ENCODE measurements at places on chromosomes 11 and 22.

- no peak overlapping the region for H3K27ac ChIP-seq
- peaks cover 3% of the 10 kb centered on the region for H3K4me1 ChIP-seq
- no peaks in the 10 kb centered on the region for H3K36me3 ChIP-seq
- H3K27me3 ChIP-seq: peaks cover 4% of the 10 kb centered on the region
- no peak for DNase-seq
These were observed 7.8 kb upstream of the TMPRSS13 start for GRCh38 chr11:117936973-117937372.

- no peak overlapping the region for H3K27ac ChIP-seq
- H3K36me3 ChIP-seq: no peaks in the 10 kb centered on the region
- H3K4me1 ChIP-seq: no peaks in the 10 kb centered on the region
- no peaks in the 10 kb centered on the region for H3K27me3 ChIP-seq
- DNase-seq: no peak
These were observed 45.2 kb upstream of the PRSS23 start for GRCh38 chr11:86755146-86755545.

GRCh38 chr22:47154621-47155081 lies 392.2 kb downstream of the TBC1D22A start:
- no peak overlapping the region for H3K4me3 ChIP-seq
- peaks cover 8% of the 10 kb centered on the region for H3K27me3 ChIP-seq
- DNase-seq: no peak
- H3K27ac ChIP-seq: no peak overlapping the region
- H3K36me3 ChIP-seq: no peaks in the 10 kb centered on the region

- peaks cover 2% of the 10 kb centered on the region for H3K27me3 ChIP-seq
- H3K36me3 ChIP-seq: no peaks in the 10 kb centered on the region
- no peak overlapping the region for H3K4me3 ChIP-seq
- no peak overlapping the region for H3K27ac ChIP-seq
- no peak for DNase-seq
- H3K4me1 ChIP-seq: no peaks in the 10 kb centered on the region
These were observed 39.8 kb upstream of the TEF start for GRCh38 chr22:41341990-41342389.

- DNase-seq: peak; percentile 51
- peaks cover 4% of the 10 kb centered on the region for H3K27me3 ChIP-seq
- H3K27ac ChIP-seq: peak overlapping the region; percentile 96
- peaks cover 25% of the 10 kb centered on the region for H3K4me1 ChIP-seq
These were observed 4.0 kb downstream of the APOL4 start for GRCh38 chr22:36197514-36198146.

DNA sequence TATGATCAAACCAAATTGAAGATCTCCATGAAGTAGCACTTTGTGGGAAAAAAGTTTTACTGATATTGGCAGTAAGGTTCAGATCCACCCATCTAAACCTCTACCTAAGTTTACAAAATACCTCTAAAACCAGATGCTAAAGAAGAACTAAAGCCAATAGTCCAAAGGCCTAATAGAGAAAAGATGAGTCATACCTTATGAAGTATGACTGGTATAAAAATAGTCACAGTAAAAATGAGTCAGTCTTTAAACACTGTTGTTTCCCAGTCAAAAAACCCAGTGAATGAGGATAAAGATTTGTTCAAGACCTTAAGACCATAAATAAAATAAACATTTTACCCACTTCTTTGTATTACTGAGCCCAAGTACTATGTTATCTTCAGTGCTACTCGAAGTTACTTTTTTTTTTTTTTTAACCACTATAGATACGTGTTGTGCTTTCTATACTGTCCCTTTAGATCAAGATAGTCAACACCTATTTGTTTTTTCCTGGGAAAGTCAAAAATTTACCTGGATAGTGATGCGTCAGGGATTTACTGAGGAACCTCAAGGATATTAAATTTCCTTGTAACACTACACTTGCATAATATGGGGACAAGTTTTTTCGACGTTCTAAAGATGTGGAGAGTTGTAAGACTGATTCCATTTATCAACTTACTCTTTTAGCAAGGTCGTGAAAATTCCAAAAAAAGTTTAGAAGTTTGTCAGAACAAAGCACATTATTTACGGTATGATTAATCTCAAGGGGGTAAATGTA lies 87.3 kb downstream of the CCDC73 start:
- H3K27ac ChIP-seq: no peak overlapping the region
- no peak overlapping the region for H3K4me3 ChIP-seq
- no peak for DNase-seq
- no peaks in the 10 kb centered on the region for H3K27me3 ChIP-seq

DNA sequence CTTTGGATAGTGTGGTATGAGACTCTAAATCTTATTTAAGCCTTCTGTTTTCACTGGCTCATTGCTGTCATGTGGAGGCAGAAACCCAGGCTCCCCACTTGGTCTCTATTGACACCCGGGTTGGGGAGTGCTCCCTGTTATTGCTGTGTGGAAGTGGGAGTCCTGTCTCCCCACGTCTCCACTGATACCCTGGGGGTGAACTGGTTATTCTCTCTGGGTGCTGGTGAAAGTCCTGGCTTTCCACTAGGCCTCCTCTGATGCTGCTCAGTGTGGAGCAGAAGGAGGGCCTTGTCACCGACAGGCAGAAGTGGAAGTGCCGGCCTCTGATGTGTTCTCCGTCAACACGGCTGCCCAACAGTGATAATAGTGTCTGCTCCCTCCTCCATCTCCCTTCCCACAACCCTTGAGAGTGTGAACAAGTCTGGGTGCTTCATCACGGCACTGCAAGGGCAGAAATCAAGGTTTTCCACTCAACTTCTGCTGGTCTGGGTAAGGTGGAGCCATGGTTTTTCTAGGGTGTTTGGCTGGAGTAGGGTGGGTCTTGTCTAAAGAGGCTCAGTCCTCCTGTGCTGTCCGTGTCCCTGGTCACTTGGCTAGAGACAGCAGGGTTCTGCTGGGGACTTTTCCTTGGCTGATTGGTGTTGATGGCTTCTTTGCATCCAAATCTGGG lies 240.7 kb upstream of the B3GAT1 start:
- H3K4me1 ChIP-seq: peaks cover 18% of the 10 kb centered on the region
- DNase-seq: no peak
- H3K27me3 ChIP-seq: peaks cover 5% of the 10 kb centered on the region
- H3K27ac ChIP-seq: no peak overlapping the region

DNA sequence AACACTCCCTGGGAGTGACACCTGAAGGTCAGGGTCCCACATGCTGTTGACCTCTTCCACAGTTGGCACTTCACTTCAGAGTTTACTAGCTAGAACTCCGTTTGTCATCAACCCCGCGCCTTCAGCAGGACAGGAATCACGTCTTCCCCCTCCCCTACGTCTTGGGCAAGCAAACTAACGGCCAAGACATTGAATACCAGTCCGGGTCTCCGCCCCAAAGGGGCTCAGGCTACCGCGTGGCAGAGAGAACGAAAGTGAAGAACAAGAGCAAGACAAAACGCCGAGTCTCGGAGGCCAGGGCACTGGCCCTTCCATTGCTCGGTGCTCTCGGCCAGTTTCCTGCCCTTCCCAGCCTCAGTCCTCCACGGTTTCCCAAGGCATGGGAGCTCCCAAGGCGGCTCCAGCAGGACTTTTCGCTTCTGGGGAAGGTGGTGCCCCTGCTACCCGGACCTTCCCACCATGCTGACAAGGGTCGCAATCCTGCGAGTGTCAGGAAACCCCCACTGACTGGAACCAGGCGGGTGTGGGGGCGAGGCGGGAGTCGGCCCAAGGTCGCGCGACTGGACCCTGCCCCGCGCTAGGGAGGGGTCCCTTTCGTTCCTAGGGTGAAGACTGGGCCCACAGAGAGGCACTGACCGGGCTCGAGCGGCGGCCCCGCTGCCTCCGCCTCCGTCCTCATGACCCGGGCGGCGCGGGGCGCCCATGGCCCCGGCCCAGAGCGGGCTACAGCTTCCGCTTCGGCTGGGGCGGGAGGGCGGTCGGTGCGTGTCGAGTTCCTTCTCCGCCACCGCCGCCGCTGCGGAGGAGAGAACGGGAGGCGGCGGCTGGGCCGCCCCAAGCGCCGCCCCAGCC lies at the start of gene GUCD1:
GUCD1 (minus strand) TSS at position 826 of the 852 bp plus-strand sequence; CDS start at position 679, 147 bp downstream.
- H3K27ac ChIP-seq: peak within 1 kb of the TSS; percentile 97
- peak within 1 kb of the TSS; percentile 100 for H3K4me3 ChIP-seq
- DNase-seq: no peak
- H3K27me3 ChIP-seq: peaks cover 12% of the 10 kb centered on the region

GRCh38 chr11:66326261-66327111 lies 9.6 kb upstream of the CD248 start:
- peak; percentile 34 for DNase-seq
- H3K27me3 ChIP-seq: peaks cover 26% of the 10 kb centered on the region
- H3K27ac ChIP-seq: peak overlapping the region; percentile 23
- H3K4me1 ChIP-seq: peaks cover 26% of the 10 kb centered on the region
- H3K4me3 ChIP-seq: no peak overlapping the region

DNA sequence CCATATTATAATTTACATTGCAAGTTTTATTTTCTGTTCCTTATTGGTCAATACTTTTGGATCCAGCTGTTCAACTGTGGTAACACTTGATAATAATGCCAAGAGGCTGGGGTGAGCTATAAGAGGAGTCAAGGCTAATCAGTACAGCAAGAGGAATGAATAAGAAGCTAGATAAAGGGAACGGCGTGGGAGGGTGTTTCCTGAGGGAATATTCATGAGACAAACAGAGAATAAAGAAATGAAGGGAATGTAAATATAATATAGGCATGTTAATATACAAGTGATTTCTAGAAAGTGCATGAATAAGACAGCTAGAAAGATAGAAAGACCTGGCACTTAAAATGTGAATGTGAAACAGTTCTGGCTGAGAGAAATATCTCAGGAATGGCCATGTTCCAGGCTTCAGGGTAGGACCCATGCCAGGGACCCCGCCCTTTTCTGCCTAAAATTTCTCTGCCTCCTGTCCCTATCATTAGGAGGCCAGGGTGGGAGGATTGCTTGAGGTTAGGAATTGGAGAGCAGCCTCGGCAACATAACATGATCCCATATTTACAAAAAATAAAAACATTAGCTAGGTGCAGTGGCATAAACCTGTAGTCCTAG lies 3.9 kb downstream of the OR51B4 start:
- no peaks in the 10 kb centered on the region for H3K4me1 ChIP-seq
- H3K27me3 ChIP-seq: peaks cover 2% of the 10 kb centered on the region
- H3K36me3 ChIP-seq: no peaks in the 10 kb centered on the region
- no peak for DNase-seq
- no peak overlapping the region for H3K27ac ChIP-seq
- H3K4me3 ChIP-seq: no peak overlapping the region

DNA sequence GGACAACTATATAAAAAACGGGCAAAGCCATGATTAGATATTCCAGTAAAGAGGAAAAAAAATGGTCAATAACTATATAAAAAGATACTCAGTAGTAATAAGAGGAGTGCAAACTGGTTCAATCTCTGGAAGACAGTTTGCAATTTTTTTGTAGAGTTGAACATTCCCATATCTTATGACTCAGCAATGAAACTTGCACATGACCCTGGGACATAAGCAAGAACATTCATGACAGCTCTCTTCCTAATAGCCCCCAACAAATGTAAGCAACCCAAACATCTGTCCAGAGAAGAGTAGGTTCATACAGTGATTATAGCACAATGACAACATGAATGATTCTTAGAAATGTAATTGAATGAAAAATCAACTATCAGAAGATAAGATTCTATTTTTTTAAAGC lies 21.8 kb upstream of the CSF2RB start:
- no peaks in the 10 kb centered on the region for H3K36me3 ChIP-seq
- no peak overlapping the region for H3K4me3 ChIP-seq
- H3K27ac ChIP-seq: no peak overlapping the region
- H3K4me1 ChIP-seq: no peaks in the 10 kb centered on the region
- H3K27me3 ChIP-seq: peaks cover 1% of the 10 kb centered on the region
- no peak for DNase-seq

- peaks cover 5% of the 10 kb centered on the region for H3K4me1 ChIP-seq
- no peak for DNase-seq
- no peak overlapping the region for H3K27ac ChIP-seq
- H3K4me3 ChIP-seq: no peak overlapping the region
- no peaks in the 10 kb centered on the region for H3K36me3 ChIP-seq
These were observed 18.8 kb downstream of the ZFP91 start for GRCh38 chr11:58597486-58598144.

DNA sequence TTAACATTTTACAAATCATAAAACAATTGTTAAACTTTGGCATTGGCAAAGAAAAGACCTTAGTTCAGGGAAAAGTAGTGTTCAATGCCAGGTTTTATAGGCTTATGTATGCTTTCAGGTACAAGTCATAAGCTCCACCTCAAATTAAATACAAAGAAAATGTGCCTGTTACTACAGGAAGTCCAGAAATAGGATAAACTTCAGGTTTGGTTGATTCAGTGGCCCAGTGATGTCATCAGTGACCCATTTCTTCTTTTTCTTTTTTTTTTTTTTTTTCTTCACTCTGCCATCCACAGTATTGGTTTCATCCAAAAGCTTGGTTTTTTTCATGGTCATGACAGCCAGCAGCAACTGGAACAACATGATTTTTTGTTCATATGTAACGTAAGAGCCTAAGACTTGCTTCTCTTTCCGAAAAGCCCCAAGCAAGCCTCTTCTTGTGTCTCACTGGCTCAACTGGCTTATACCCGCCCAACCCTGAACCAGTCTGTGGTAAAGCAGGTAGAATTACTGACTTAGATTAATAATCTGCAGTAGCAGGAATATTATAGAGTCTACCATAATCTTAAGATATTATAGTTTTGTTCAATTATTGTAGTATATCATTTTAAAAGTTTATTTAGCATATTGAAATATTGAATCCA lies 46.2 kb downstream of the TTC17 start:
- H3K36me3 ChIP-seq: no peaks in the 10 kb centered on the region
- no peak overlapping the region for H3K27ac ChIP-seq
- no peaks in the 10 kb centered on the region for H3K4me1 ChIP-seq
- no peak overlapping the region for H3K4me3 ChIP-seq
- DNase-seq: no peak

GRCh38 chr11:35598254-35599125 lies 19.8 kb upstream of the FJX1 start:
- no peak for DNase-seq
- H3K27me3 ChIP-seq: no peaks in the 10 kb centered on the region
- no peaks in the 10 kb centered on the region for H3K36me3 ChIP-seq
- peaks cover 4% of the 10 kb centered on the region for H3K4me1 ChIP-seq

GRCh38 chr11:114062272-114062671 lies 2.8 kb downstream of the ZBTB16 start:
- peaks cover 8% of the 10 kb centered on the region for H3K27me3 ChIP-seq
- peak overlapping the region; percentile 38 for H3K4me3 ChIP-seq
- H3K4me1 ChIP-seq: peaks cover 11% of the 10 kb centered on the region
- H3K27ac ChIP-seq: no peak overlapping the region
- DNase-seq: no peak
- no peaks in the 10 kb centered on the region for H3K36me3 ChIP-seq

DNA sequence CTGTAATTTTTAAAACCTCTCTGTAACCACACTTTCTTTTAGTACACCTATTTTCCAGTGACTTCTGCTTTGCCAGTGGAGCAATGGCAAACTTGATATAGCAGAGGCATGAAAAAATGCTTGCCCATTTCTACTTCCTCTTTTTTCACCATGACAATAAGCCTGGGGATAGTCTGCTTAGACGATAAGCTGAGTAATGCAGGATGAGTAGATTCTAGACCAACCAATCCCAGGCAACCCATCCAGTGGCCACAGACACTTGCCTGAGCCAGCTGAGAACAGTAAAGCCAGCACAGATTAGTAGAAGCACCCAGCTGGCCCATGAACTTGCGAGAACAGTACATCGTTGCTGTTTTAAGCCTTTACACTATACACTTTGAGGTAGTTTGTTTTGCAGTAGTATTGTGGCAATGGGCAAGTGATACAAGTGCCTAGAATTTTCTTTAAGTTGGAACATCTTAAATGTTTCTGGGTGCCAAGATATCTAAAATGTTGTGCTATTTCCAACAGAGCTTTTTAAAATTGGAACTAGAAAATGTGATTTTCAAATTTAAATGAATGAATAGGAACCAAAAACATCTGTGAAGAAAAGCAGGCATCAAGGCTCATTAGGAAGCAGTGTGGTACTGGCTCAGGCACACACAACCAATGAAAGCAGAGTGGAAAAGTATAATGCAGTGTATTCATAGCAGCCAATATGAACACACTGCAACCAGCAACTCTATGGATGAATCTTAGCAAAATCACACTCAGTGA lies 37.7 kb downstream of the DDI1 start:
- DNase-seq: no peak
- no peak overlapping the region for H3K27ac ChIP-seq
- no peaks in the 10 kb centered on the region for H3K4me1 ChIP-seq
